ENCODE measurements at places on chromosomes 12 and 14.

DNA sequence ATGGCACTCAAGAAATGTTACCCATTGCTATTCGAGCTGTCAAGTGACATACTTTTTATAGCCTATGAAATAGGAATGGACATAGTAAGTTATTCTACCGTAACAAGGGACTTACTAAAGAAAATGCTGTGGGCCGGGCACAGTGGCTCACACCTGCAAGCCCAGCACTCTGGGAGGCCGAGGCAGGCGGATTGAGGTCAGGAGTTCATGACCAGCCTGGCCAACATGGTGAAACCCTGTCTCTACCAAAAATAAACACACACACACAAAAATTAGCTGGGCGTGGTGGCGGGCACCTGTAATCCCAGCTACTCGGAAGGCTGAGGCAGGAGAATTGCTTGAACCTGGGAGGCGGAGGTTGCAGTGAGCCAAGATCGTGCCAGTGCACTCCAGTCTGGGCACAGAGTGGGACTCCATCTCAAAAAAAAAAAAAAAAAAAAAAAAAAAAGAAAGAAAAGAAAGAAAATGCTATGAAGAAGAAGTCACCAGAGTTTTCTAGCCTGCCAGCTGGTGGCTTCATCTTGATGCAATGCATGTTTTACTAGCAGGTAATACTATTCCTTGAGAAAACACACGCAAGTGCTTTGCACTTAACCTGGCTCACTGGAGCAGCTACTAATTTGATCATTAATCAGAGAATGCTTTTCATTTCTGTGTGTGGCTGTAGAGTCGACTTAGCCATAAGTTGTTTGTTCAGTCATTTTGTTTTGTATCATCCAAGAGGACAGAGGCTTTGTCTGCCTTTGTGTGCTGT lies 166.7 kb upstream of the MYL2 start:
- DNase-seq = no peak

- no peak for DNase-seq
These were observed 17.8 kb downstream of the AK7 start for GRCh38 chr14:96409701-96410100.

DNA sequence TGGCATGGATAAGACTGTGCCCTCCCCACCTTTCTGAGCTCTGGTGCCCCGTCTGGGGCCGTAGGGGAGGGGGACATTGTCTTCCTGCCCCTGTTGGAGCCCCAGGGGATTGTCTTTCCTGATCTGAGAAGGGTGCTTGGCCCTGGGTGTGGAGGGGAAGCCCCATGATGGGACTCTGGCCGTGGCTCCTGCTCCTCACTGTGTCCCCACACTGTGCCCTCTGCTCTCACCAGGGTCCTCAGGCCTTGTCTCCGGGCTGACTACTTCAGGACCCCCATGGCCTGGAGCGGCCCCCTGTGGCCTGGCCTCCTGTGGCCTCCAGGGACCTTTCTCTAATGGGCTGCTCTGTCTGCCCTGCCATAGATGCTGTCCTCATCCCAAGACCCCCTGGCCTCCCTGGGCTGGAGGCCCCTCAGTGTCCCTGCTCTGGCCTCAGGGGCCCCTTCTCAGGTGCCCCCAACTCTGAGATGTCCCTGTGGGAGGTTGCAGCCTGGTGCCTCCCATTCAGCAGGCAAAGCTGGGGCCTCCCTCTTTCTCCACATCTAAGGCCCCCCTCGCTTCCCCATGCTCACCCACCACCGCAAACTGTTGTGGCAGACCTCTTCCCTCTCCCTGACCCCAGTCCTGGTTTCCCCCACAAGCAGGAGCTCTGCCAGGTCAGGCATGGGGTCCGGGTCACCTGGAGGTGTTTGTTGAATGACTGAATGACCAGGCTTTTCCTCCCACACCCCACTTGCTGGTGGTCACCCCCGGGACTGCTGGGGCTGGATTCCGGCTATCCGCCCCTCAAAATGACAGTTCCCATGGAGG lies 4.0 kb downstream of the KIF26A start:
- no peak for DNase-seq

- no peak for DNase-seq
These were observed 158.3 kb downstream of the ADGRD1 start for GRCh38 chr12:131112021-131112420.

DNA sequence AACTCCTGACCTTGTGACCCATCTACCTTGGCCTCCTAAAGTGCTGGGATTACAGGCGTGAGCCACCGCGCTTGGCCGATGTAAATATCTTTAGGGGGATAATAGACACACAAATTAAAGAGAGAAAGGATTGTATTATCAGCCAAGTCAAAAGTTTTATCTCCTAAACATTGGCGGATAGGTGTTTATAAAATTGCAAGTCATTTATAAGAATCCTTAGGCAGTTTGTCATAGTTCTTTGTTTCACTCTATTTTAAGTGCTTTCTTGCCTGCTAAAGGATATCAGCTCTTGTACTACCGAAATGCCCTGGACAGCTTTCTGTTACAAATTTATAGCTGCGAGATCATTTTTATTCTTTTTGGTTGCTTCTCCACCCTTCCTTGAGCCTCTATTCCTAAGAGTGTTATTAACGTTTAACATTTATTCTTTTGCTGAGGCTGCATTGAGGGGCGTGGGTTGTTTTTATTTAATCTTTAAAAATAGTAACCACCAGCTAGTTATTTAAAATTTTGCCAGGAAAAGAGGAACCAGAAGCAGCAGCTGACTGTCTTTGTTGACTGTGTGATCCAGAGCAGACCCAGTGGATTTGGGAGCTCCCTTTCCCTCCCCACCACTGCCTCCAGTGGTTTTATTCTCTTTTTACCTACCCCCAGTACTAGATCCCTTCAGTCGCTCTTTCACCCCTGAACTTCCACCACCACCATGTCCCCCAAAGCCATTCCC lies 106.4 kb downstream of the DIP2B start:
- DNase-seq = no peak

DNA sequence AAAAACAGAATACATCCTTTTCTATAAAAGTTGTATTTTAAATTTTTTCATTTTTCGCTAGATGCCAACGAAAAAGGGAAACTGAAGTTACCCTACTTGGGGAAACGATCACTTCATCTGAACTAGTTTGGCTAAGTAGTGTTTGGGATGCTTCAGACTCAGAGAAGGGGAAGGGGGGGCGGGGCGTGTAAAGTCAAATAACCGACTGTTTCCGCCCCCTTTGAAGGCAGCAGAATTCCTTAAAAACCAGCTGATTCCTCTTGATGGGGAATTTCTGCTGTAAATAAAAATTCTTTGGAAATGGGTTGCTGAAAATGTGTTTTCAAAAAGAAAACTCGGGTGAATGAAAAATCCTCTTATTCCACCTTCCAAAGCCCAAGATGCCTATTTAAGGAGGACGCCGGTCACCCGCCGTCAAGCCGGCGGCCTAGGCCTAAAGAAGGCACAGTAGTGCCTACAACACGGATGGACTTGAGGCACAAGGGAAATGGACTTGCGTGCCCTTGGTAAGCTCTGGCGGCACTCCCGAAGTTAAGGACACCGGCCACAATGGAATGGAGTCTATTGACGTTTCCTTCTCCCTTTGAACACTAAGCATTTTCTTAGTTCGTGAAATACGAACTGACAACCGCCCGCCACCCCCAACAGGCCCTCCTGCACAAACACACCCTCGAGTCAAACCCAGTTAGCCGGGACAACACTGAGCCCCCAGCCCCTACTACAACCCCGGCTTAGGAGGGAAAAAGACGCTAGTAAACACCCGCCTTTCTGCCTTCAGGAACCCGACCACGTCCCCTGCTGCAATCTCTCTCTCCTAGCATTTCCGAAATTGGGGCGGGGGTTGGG lies 1.9 kb downstream of the ATXN2 start:
- no peak for DNase-seq

DNA sequence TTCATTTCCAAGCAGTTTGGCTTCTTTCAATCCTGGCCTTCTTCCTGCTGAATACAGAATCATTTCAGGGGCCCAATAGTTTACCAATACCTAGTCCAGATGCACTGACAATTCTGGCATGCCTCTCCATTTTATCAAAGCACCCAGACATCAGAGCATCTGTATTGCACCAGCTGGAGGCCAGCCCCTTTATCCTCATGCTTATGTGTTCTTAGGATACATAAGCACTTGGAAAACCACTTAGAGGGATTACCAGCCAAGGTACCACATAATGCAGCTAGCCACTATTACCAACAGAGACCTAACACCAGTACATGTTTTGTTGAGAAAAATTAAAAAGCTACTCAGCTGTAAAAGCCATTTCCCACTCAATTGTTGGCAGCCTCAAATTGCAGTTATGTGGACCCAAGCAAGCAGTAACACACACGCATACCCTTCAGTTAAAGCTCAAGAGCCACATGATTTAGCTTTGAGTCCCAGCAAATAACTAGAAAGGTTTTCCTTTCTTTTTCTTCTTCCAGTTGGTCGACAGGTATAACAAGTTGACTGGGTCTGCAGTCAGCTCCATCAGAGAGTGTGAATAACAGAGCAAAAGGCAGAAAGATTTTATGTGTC lies 263.8 kb downstream of the DIO2 start:
- no peak for DNase-seq

DNA sequence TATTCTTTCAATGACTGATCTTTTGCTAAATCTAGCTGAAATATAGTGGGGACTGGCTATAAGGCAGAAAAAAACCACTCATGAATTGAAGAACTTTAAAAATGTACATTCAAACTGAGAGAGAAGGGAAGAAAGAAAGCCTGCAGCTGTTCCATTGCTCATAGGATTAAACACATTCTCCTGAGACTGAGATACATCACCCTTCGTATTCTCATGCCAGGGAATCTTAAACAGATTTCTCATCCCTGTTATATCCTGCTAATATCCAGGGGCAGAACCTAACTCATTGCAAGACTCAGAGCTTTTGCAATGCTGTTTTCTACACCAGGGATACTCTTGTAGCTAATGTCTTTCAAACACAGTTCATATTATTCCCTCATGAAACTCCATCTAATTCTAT lies 67.2 kb upstream of the ACSS3 start:
- no peak for DNase-seq

DNA sequence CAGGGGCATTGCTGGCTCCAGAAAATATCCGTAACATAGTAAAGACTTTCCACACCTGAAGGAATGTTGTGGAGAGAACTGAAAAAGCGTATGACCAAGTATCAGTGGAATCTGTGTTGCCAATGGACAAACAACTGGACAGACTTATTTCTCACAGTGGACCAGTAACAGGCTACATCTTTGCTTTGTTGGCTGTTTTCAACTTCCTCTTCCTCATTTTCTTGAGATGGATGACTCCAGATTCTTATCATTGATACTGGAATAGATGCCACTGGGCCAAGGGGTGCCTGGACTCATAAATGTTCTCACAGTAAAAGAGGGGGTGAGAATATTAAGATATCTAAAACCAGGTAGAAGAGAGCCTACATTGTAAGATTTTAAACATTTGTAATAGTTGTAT lies 6.4 kb downstream of the GAS2L3 start:
- no peak for DNase-seq

GRCh38 chr14:68284834-68285233 lies 465.3 kb downstream of the RAD51B start:
- DNase-seq = no peak

DNA sequence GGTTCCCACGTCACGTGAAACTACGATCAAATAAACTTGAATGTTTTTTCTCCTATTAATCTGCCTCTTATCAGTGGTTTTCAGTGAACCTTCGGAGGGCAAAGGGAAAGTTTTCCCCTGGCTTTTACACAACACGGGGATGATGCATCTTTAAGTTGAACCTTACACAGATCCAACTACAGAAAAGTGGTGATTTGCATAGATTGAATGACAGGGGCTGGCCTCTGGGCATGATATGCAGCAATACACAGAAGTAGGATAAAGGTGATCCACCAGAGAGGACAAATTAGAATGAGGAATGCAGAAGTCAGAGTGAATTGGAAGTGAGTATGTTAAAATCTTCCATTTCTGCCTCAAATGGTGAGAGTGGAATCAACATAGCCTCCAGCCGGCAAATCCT lies 11.6 kb downstream of the GSG1 start:
- DNase-seq = no peak

DNA sequence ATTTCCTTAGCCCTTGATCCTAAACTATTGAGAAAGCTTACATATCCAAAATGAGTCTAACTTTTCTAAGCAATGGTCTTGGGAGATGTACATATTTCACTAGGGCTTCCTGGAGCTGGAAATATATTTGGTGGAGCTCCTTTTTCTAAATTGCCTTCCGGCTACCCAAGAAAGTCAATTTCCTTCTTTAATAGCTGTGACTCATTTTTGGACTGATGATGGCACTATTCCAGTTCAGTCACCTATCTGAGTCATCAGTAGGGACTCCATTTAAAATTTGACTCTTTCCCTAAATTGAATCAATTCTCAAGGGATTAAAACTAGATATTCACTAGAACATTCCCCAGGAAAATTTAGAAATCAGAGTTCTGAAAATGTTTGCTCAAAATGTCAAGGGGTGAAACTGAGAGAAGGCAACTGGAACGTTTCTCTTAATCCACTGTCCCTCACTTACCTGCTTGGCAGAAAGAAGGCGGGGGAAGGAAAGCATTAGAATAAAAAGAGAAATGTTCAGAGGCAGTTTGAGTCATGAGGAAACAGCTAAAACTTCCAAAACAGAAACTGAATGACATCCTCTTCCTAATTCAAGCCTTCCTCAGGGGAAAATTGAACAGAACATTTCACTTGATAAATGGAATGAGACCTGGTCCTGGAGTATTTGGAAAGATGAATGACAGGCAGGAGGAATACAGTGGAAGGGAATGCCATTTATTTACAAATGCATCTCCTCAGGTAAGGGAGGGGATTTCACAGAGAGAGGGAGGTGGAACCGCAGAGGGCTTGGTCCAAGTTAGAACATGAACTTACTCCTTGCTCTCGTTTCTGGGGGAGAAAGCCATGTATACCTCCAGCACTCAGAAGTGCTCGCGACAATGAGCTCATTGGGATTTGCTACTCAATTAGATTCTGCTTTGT lies 91.2 kb downstream of the RGS6 start:
- DNase-seq = no peak

- no peak for DNase-seq
These were observed 1.2 kb downstream of the DTX3 start for GRCh38 chr12:57605811-57606311.

- no peak for DNase-seq
These were observed 324.4 kb upstream of the KITLG start for GRCh38 chr12:88904705-88905104.

DNA sequence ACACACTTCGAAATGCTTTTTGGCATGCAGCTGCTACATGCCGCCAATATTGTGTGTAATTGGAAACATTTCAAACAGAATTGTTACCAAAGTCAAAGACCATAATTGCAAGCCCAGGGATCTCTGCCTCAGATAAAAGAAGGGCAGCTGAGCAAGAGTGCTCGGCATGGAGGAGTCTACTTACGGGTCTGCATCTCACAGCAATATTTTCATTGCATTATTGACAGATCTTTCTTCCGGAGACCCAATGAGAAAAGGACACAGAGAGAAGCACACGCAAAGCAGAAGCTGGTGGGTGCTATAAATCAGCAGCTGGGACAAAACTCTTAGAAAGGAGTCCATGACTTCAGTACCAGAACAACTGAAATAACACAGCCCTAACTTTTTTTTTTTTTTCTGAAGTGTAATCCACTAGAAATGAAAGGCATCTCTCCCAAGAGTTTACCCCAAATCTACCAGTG lies 4.9 kb downstream of the PRICKLE1 start:
- DNase-seq = no peak
